ENCODE measurements at places on chromosomes 2 and 18. TPM values are rescaled to one million over a fixed set of nuclear protein-coding genes. Genes with fewer than 3 reads are reported as not detected.
A peak's percentile ranks its signal among the peaks of the same experiment; 100 is the strongest.

- DNase-seq: no peak
- H3K27me3 ChIP-seq: no peaks in the 10 kb centered on the region
- H3K4me1 ChIP-seq: no peaks in the 10 kb centered on the region
- H3K27ac ChIP-seq: no peak overlapping the region
- H3K36me3 ChIP-seq: no peaks in the 10 kb centered on the region
Measured at GRCh38 chr18:26473672-26474071, 74.7 kb downstream of the KCTD1 start.

Gene ANKRD29
- total RNA-seq: 72.0 TPM

Gene REG3G
- total RNA-seq: not detected

- peak overlapping the region; percentile 59 for H3K27ac ChIP-seq
- DNase-seq: peak; percentile 69
- peaks cover 10% of the 10 kb centered on the region for H3K4me1 ChIP-seq
- H3K4me3 ChIP-seq: peak overlapping the region; percentile 20
- H3K27me3 ChIP-seq: no peaks in the 10 kb centered on the region
Measured at GRCh38 chr2:100580367-100581276, 17.8 kb downstream of the PDCL3 start.

DNA sequence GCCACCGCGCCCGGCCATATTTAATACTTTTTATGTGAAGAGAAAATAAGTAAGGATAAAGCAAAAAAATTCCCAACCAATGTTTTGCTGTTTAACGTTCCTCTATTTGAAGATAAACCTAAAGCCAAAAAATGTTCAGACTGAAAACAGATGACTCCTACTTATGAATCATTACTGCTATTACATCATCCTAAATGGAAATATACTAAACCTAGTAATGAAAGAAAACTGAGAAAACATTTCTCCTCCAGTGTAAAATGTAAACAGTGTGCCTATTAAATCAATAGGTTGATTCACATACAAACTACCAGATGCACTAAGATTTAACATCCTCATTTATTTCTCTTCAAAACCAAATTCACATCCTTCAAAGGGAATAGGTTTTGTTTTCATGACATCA is 43.5 kb downstream of the CWC22 start:
- no peaks in the 10 kb centered on the region for H3K4me1 ChIP-seq
- no peaks in the 10 kb centered on the region for H3K27me3 ChIP-seq
- no peak for DNase-seq

Gene BUB1
- total RNA-seq: 2.4 TPM

GRCh38 chr2:188404341-188405004 is 112.8 kb downstream of the GULP1 start:
- H3K27ac ChIP-seq: no peak overlapping the region
- DNase-seq: no peak
- no peak overlapping the region for H3K4me3 ChIP-seq
- H3K36me3 ChIP-seq: no peaks in the 10 kb centered on the region
- no peaks in the 10 kb centered on the region for H3K27me3 ChIP-seq

Gene ZC3H15
- total RNA-seq: 42.9 TPM

Gene NCKAP5
- 40.8 TPM for total RNA-seq

DNA sequence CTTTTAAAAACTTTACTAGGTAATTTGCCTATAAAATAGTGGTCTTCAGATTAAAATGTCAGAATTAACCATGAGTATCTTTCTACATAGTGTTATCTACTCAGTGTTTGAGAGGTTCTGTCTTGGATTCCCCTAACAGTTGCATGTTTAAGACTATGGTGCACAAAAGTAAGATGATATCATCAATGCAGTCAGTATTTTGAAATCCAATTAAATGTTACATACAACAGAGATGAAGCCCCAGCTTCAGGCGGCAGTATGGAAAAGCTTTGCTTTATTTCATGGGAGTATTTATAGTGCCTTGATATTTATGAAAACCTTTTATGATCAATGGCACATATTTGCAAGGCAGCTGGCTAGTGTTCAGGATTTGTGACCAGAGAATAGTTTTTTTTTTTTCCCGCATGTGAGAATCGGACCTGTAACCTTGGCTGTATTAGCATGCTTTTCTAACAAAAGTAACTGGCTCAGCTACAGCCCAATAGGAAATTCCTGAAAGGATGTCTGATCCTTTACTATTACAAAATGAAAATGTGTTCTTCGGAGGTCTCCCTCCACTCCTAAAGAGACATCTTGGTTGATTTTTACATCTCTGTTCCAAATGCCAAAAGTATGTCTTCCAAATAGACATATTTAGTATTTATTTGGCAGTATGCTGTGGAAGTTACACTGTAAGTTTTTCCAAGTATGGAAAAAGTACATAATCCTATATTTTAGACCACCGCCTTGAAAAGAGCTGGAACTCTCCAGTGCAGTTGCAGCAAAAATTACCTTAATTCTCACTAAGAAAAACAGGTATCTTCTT is 319.3 kb upstream of the UBE2E3 start:
- H3K4me3 ChIP-seq: no peak overlapping the region
- H3K36me3 ChIP-seq: no peaks in the 10 kb centered on the region
- no peaks in the 10 kb centered on the region for H3K4me1 ChIP-seq
- no peak overlapping the region for H3K27ac ChIP-seq
- no peak for DNase-seq

Gene HNMT
- 67.4 TPM for total RNA-seq

DNA sequence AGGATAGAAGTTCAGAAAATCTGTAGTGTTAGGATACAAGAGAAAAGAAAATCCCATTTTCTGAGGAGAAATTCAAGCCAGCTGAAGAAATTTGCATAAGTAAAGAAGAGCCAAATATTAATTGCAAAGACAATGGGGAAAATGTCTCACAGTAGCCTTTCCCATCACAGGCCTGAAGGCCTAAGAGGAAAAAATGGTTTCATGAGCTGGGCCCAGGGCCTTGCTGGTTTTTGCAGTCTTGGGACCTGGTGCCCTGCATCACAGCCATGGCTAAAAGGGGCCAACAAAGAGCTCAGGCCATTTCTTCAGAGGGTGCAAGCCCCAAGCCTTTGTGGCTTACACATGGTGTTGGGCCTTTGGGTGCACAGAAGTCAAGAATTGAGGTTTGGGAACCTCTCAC is 413.6 kb upstream of the CYRIA start:
- H3K4me1 ChIP-seq: no peaks in the 10 kb centered on the region
- H3K27me3 ChIP-seq: no peaks in the 10 kb centered on the region
- no peak overlapping the region for H3K27ac ChIP-seq
- H3K4me3 ChIP-seq: no peak overlapping the region
- no peak for DNase-seq

- no peaks in the 10 kb centered on the region for H3K4me1 ChIP-seq
- no peak overlapping the region for H3K27ac ChIP-seq
- DNase-seq: no peak
Measured at GRCh38 chr2:231900972-231901371, 25.2 kb downstream of the NPPC start.

DNA sequence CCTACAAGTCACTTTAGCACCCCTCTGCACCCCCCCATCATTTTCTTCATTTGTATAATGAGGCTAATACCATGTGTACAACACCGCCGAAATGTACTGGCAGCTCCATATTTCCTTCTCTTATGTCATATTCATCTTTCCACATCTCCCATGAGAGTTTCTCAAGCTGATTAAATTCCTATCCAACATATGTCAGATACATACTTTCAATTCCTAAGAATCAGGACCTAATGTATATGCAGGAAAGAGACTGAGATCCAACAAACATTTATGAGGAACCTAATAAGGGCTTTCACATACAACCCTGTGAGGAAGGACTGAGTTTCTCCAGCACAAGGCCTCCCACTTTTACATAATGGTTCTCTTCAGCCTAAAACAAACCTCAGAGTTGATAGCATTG is 41.9 kb downstream of the PRKD3 start:
- DNase-seq: no peak
- H3K27me3 ChIP-seq: no peaks in the 10 kb centered on the region
- H3K4me3 ChIP-seq: no peak overlapping the region
- no peak overlapping the region for H3K27ac ChIP-seq
- peaks cover 67% of the 10 kb centered on the region for H3K36me3 ChIP-seq

DNA sequence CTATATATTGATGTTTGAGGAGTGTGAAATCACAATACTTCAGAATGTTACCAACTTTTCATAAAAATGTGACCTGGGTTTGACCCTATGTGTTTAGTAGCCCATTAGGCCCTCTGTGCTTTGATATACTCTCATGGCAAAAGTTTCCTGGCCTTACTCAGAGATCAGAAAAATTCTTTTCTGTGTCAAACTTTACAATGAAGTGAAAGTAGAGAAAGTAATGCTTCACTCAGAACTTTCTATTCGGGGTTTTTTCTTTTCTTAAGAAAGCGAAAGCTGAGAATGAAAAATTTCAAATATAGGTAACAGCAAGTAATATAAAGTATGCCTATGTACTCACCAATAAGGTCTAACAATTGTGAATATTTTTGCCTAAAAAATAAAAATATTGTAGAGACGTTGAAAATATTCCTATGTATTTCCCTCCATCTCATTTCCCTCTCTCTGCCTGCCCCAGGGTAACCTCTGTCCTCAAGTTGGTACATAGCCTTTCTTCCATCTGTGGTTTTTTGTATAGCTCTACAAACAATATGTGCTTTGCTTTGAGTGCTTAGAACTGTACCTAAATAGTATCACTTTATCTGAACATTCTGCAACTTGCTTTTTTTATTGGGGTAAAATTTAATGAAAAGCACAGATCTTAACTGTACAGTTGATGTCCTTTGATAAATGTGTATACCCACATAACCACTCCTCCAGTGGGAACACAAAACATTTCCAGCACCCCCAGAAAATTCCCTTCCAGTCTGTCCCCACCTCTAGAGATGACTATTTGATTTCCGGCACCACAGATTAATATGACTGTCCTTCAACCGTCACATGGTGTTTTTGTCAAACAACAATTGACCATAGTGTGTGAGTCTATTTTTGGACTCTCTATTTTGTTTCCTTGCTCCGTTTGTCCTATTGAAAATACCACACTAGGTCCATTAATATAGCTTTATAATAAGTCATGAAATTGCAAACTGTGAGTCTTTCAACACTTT is 10.3 kb upstream of the ACKR3 start:
- H3K27ac ChIP-seq: no peak overlapping the region
- DNase-seq: no peak
- H3K36me3 ChIP-seq: no peaks in the 10 kb centered on the region

Measured in upper lobe of right lung (tissue), 1 donor.